AG09319 (cell line): ENCODE measurements at places on chromosomes 1 and 21.

DNA sequence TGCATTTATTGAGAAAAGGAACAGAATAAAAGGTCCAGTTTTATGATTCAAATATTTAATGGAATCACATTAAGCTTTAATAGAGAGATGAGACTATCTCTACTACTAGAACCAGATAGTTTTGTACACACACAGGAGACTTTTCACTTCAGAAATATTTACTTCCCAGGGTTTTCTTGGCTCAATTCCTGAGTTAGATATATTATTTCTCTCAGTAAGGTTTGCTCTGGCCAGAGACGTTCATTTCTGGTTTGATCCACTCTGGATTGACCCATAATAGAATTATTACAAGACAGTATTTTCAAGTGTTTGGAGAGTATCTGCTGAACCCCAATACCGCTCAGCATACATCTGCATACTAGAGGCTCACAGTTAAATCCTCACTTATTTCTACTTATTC lies 1.3 kb upstream of the RCOR3 start:
- DNase-seq = no peak

DNA sequence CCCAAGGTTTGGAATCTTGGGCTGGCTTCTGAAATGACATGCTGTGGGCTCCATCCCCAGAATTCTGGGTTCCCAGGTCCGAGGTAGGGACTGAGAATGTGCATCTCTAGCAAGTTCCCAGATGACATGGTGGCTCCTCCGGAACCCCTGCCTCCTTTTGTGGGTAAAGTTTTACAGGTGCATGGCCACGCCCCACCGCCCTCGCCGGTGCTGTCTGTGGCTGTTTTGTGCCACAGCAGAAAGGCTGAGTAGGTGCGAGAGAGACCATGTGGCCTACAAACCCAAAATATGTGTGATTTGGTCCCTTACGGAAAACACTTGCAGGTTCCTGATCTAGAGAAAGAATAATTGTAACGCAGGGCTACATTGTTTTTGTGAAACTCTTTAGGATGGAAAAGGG lies 30.9 kb downstream of the SKI start:
- DNase-seq = no peak

DNA sequence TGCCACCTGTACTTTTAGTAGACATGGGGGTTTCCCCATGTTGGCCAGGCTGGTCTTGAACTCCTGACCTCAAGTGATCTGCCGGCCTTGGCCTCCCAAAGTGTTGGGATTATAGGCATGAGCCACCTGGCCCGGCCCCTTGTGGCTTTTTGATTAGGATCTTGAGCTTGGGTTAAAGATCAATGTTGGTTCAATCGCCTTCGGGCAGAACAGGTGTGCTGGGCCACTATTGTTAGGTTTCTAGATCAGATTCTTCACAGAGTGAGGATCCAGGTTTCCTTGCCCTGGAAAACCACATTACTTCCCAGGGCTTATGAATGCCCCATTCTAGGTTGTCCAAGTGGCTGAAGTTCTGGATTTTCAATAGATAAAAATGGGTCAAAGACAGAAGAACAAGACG lies 6.1 kb downstream of the ETV3 start:
- DNase-seq = no peak

DNA sequence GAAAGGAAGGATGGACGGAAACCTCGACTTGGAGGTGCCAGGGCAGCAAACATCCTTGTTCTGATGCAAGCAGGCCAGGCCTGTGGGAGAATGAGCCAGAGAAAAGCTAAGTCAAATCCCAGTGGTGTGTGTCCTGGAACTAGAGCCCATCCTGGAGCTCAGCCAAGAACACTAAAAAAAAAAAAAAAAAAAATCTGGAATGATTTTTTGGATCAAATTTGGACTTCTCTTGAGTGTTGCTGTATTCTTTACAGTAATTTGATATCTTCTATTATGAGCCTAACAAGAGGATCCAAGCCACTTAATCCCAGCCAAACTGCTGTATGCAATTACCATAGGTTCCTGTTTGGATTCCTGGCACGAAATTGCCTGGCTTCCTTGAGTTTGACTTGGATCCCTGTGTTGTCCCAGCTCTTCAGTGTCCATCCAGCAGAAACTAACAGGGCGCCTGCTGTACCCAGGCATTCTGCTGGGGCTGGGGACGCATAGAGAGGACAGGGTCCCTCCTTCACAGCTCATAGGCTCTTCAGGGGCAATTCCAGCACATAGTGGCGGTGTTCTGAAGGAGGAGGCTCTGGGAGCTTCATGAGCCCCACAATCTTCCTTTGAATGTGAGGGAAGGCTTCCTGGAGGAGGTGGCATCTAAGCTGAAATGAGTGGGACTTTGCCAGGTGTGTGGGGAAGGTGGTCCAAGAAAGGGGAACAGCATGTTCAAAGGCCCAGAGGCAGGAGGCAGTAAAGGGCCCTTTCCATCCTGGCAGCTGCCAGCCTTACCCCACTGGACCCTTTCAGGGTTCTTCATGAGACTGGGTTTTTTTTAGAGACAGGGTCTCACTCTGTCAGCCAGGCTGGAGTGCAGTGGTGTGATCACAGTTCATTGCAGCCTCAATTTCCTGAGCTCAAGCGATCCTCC lies 24.7 kb downstream of the EPHX1 start:
- peak; percentile 92 for DNase-seq

DNA sequence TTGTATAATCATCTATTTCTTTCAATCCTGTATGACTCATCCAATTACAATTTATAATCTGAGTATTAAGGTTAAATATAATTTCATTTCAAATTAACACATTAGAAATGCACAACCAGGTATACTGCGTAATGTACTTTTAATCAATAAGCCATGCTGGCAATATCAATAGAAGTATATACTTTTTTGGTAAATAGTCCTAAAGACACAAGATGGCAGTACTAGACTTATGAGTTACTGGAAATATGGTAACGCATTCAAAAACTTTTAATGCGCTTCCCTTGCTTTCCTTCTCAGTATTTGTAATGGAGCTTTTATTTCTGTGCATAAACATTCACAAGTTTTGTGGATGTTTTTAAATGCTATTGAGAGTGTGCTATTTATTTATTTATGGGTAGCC lies 1162.0 kb upstream of the TMPRSS15 start:
- no peak for DNase-seq

- DNase-seq = no peak
These were observed 20.2 kb downstream of the LDLRAP1 start for GRCh38 chr1:25563330-25564215.

GRCh38 chr1:64861611-64862010 lies 104.7 kb downstream of the JAK1 start:
- DNase-seq = no peak

GRCh38 chr1:226723657-226724532 lies 15.2 kb downstream of the ITPKB start:
- DNase-seq = no peak

GRCh38 chr1:155078469-155079209 lies at the start of gene EFNA3:
Gene EFNA3, plus strand, starts transcription at chr1:155078837. Its CDS starts 105 bp downstream, at chr1:155078942.
- no peak for DNase-seq

DNA sequence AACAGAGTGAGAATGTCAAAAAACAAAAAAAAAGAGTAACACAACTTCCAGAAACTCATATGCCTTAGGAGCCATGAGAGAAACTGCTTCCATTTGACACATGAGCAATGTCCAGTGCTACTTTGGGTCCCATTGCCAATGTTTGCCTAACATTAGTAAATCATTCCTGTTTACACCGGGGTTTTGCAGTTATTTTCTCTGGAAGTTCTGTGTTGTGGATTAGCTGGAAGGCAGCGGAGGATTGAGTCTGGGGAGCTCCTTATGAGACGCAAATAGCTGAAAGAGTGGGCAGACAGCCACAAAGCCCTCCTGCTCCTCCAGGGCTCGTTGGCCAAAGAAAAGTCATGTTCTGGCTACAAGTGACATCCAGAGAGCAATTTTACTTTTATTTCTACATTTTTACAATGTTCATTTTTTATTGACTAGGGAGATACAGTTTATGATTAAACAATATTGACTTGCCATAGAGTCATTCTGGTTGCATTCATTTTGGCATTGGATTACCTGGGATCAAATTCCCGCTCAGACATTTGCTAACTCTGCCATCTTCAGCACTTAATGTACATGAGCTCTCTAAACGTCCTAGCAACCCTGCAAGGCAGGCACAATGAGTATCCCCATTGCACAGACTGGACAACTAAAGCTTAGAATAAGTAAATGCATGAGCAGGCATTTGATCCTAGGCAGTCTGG lies 66.4 kb upstream of the GALNT2 start:
- DNase-seq = no peak

DNA sequence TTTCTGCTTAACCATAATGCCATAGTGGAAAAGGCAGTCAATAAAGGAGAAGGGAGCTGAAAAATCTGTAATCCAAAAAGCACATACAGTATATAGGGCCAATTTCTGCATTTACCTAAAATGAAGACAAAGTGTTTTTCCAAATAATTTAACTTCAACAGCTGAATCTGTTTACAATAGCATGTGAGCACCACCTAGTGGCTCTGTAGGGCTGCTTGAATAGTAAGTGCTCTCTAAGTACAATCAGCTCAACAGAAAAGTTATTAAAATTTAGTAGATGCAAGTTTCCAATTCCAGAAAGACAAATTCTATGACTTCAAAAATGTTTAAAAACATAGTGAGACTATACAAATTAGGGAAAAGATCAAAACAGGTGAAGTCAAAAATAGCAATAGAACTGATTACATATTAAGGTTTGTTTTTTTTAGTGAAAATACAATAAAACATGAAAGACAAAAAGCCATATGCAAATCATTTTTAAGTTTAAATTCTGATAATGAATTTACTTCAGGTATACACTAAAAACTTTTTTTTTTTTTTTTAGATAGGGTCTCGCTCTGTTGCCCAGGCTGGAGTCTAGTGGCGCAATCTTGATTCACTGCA lies 220.0 kb downstream of the SETD4 start:
- peak; percentile 78 for DNase-seq

DNA sequence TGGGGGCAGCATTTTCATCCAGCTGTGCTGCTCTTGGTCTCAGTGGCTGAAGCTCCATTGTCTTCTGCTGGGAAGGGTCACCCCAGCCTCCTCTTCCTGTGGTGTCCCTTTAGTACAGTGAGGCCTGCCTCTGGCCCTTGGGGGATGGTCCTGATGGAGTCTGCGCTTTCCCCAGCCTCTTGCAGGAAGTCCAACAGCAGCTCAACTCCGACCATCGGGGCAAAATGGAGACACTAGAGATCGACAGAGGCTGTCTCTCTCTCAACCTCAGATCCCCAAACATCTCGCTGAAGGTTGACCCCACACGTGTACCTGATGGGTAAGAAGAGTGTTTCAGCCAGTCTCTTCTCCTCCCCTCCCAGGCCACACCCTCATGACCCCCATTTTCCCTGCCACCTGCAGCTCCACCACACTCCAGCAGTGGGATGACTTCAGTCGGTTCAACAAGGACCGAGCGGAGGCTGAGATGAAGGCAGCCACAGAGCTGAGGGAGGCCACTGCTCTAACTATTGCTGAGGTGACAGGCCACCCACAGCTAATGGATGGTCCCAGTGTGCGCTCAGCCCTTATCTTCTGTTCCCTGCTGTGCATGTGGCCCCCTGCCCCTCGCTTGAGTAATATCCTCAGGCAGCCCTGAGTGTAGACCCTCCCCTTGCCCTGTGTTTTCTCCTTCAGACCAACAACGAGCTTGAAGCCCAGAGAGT lies 2.0 kb upstream of the ADPRS start:
- DNase-seq = no peak

GRCh38 chr21:34333121-34333739 lies 30.6 kb upstream of the KCNE2 start:
- no peak for DNase-seq

DNA sequence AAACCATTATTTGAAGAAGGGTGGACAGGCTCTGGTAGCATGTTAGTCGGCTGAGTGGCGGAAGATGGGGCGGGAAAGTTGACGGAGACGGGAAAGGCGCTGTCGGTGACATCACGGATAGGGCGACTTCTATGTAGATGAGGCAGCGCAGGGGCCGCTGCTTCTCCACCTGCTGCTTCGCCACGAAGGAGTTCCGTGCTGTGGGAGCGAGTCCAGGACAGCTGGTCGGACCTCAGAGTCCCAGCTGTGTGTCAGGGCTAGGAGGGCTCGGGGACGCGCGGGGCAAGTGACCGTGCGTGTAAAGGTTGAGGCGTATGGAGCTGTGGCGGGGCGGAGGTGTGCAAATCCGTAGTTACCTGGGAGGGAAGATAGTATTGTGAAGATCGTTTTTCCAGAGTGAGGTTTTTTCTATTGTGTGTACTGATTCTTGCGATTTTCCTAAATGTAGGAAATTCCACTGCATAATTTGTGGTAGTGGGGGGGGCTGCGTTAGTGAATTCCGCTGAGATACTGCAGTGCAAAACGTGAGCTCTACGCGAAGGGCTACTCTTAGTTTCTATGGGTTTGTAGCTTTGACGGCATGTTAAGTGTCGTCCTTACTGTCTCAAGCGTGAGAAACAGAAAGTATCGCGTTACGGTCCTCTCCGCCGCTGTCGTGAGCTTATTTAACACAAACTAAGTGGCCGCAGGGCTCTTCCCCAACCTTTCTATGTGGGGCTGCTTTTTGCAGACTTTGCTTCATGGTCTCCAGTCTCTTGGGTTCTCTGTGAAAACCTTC lies 111.2 kb upstream of the NBPF11 start:
- no peak for DNase-seq
